ENCODE measurements at places on chromosomes 5 and 9.

DNA sequence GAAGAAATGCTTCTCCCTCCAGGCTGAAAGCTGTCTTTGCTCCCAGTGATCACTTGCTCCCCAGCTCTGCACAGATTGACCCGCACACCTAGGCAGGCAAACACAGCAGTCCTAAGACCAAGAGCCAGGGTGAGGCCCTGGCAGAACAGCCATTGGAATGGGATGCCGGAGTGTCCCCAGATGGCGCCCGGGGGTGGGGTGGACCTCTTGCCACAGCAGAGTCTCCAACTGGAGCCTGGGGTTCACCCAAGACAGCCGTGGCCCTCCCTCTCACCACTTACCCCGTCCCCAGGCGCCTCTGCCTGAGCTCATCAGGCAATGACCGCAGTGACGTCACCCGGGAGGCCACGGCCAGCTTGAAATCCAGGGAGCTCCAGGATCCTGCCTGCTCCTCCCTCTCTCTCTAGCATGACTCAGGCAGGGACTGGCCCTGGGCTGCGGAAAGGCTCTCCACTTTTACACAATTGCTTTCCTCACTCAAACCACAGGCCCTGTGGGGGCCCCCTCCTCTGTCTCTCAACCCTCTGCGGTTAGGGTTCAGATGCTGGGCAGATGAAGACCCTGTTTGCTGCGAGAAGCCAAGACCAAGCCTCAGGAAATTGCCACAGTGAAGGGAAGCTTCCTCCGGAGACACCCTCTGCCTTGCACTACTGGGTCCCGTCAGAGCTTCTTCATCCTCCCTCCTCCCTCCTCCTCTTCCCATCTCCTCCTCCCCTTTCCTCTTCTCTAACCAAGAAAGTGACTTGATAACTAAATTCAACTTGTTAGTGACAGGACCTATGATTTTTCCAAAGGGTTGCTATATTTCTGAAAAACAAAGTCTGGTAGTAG, 24.3 kb upstream of the PTGES start:
- no peak for DNase-seq

GRCh38 chr9:77679088-77679487, 31.0 kb upstream of the GNA14 start:
- DNase-seq, result no peak

DNA sequence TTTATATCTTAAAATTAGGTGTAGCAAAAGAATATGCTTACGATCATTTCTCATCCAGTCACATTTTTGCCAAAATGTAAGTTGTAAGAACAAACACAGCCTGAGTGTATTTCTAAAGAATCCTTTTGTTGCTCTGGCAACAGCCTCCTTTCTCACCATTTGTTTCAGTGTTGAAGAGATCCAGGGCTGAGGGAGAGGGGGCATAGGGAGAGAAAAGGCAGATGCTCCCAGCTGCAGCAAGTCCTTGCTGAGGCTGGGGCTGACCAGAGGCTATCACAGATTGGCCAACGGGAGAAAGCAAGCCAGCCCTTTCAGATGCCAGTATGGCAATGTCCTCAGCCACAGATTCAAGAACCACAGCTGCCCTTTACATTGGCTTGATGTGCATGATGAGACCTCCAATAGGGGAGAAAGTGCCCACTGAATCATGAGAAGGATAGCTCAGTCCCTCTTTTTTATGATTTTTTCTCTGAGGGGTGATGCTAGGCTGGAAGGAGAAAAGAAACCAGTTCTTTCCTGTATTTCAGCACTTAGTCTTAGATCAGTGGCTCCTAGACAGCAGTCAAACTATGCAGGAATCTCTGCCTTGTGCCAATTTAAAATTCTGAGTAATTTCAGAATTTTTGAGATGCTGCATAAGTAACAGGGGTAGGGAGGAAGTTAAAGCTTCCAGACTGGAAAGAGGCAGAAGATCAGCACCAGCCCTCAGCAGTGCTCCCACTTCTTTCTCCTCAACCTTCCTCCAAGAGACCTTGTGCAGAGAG, 142.1 kb downstream of the LHFPL2 start:
- DNase-seq, result no peak

DNA sequence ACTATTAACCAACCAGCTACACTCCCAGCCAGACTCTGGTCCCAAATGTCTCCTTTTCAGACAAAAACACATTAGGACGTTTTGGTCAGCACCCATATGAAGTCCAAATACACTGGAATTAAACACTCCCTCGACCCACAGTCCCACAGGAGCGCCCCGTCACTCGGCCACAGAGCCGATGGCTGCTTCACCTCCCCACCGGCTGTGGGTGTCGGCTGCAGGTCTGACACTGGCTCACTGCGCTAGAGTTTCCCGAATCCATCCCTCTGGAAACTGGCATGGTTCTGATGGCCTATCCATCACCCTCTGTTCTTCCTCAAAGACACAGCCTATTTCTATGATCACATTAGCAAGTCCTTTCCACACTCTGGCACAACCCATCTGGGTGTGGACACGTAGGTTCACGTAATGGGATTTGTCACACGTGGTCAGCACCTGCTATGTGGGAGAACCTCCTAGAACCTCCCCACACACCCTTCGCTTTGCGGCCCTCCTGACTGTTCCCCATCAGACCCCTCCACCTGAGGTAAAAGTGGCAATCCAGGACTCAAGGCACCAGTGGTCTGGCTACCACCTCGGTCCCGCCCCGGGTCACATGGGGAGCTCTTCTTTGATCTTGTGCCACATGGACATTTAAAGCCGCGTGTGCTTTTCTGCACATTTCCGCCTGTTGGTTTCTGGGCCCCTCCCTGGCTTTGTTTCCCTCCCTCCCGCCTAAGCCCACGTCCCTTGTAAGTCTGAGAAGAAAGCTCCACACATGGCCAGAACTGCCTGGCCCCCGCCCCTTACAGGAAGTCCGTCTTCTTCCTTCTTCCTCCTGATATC, 131.1 kb upstream of the PHYKPL start:
- DNase-seq, result no peak

GRCh38 chr9:105993116-105993854, 298.9 kb downstream of the TMEM38B start:
- no peak for DNase-seq

DNA sequence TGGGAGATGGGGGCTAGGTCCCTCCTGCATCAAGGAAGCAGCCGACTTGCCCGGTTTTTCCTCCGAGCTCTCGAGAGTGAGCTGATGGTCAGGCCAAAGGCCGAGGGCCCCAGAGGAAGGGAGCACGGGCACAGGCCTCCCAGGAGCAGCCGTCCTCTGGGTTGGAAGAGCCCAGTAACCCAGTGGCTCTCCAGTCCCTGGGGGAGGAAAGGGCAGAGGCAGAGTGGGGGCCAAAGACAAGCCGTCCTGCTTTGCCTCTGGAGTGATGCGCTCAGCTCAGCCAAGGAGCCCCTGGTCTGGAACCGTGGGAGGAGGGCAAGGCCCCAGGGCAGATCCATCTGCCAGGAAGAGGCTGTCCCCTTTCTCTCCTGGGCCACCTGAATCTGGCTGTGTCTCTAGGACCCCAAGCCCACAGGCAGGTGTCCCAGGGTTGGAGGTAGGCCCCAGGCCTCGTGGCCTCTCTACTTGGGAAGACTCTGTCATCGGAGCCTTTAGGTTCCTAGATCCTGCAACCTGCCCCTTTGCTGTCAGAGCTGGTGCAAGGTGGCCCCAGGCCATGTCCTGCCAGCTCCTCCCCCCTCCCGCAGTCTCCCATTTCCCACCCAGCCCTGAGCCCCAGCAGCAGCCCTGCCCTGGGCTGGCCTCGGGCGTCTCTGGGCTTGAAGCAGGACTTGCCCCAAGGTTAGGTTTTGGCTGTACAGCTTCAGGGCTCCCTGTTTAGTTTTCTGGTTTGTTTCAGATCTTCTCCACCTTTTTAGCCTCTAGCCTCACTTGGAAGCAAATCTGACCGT, 224.1 kb downstream of the CACNA1B start:
- DNase-seq, result no peak

DNA sequence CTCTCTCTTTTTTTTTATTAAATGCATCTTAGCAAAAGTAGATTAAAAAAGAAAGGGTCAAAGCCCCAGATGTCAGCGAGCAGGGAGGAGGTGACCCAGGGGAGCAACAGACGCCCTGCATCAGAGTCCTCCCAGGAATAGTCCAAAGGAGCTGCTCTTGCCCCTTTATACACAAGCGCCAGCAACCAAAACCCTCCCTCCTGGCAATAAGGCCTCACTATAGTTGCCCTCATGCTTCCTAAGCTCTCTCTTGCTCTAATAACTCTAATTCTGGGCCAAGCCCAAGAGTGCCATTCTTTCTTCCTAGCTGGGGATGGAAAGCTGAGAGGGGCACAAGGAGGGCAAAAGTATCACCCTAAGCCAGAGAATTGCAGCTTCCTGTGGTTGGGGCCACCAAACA, 26.3 kb downstream of the PCDHGC5 start:
- no peak for DNase-seq

GRCh38 chr5:81344736-81345135, 43.3 kb downstream of the ZCCHC9 start:
- DNase-seq, result no peak

DNA sequence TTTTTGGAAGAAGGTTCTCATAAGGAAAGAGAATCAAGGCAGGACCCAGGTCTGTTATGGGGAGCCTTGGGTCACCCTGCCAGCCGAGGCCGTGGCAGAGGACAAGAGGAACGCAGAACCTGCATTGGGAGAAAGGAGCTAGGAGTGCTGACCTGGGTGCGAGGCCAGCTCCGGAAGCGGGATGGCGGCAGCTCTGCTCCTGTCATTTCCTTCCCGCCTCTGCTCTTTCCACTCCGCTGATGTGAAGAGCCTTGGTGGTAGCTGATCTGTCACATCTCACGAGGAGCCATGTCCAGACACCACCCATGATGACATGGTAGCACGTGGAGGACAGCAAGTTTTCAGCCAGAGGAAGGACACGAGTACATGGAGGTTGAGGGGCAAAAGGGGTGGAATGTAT, 109.5 kb upstream of the COL5A1 start:
- no peak for DNase-seq

DNA sequence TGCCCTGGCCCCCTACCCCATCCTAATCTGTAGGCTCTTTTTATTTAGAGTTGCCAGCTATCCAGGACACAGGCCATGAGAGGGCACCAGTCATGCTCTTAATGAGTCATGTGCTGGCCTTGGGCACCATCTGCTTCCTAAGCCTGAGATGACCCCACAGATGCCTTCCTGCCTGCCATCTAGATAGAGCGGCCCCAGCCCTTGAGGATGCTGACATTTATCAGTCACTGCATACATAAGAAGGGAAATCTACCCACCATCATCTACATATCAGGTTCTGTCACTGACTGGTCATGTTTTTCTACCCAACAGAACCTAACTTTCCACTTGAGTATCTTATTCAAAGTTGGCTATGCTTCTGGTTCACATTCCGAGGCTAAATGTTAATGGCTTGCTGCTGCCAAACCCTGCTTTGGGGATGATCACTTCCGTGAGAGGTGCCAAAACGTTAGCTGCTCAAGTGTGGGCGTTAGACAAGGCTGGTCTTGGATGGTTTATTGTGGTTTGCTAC, 49.9 kb upstream of the TTC23L start:
- DNase-seq, result no peak

DNA sequence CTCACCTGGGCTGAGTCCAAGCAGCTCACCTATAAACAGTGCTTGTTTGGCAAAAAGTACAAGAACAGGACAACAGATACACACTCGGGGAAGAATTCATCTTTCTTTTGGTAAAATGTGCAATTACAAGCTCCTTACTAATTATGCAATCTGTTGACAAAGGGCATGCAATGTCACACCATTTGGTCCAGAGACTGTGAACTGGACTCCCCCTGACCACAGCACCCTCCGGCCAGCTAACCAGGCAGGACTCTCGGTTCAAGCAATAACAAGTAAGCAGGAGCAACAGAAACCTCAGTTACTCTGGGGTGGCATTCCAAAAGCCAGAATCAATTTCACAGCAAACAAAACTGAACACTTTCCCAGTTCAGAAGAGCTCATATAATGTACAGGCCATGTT, 113.8 kb downstream of the GNAQ start:
- DNase-seq, result no peak

DNA sequence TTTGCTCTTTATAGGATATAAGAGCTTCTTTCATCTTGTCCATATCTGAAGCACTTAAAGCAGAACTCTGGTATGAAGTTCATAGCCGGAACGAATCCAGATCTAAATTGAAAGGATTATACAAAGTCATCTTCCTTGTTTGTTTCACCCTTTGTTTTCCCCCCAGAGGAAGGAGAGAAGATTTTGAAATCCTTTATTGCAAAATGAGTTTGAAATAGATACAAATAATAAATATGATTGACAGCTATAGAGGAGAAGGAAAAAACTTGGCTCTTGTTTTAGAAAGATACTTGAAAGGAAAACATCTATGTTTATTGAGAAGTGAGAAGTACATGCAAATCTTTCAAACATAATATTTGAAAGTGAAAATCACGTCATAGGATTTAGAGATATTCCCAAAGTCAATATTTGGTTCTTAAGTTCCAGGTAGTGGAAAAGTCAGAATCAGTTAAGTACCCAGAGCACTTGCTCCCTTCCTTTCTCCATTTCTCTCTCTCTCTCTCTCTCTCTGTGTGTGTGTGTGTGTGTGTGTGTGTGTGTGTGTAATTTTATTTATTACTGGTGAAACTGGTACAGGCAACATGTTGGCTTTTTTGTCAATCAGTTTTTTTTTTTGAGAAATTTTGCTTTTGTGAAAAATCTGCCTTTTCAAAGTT, 27.2 kb downstream of the PAM start:
- DNase-seq, result no peak

DNA sequence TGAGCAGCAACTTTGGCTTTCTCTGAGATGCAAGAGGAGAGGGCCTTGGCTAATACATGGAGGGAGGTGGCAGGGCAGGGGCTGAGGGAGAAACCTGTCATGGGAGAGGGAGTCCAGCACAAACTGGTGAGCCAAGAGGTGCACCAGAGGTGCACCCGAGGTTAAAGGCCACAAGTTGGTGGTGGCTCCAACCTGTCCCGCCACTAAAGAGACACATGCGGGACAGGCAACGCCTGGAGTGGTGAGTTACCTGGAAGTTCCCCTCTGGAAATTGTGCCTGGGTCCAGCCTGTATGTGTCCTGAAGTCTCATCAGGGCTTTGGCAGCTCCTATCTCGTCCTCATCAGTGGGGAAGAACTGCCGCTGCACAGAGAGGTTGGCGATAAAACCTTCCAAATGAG, 14.0 kb downstream of the P4HA2 start:
- no peak for DNase-seq

DNA sequence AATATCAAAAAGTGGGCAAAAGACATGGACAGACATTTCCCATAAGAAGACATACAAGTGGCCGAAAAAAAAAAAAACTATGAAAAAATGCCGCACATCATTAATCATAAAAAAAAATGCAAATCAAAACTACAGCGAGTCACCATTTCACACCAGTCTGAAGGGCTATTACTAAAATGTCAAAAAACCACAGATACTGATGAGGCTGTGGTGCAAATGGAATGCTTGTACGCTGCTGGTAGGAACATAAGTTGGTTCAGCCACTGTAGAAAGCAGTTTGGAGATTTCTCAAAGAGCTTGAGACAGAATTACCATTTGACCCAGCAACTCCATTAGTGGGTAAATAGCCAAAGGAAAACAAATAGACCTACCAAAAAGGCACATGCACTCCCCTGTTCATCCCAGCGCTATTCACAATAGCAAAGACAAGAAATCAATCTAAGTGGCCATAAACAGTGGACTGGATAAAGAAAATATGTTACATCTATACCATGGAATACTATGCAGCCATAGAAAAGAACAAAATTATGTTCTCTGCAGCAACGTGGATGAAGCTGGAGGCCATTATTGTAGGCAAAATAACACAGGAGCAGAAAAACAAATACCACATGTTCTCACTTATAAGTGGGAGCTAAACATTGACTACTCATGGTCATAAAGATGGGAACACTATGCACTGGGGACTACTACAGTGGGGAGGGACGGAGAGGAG, 110.6 kb upstream of the BOD1 start:
- DNase-seq, result no peak

All from NCI-H1417 treated with DMSO at 0.1 percent for 48 hours (cell line).